ENCODE measurements at places on chromosomes 7 and 10.

GRCh38 chr7:101608772-101609713 lies 20.1 kb downstream of the MYL10 start:
- no peak for DNase-seq

GRCh38 chr7:135372222-135372621 lies 137.7 kb downstream of the CNOT4 start:
- no peak for DNase-seq

DNA sequence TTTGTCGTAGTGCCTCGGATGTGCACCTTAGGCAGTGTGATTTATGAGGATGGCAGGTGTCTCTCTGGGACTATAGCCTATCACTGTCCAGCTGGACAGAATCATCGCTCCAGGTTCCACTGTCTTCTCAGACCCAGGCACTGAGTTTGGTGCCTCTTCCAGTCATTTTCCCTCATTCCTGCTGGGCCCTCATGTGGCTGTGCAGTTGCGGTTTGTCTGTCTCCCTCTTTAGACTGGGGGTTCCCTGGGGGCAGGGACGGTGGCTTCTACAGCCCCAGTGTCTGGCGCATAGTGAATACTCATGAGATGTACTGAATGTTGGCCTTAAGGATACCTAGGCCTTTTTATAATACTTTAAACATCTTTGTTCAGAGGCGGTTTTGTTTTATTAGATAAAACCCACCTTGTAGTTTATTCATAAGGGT lies 28.9 kb downstream of the CCM2 start:
- no peak for DNase-seq

DNA sequence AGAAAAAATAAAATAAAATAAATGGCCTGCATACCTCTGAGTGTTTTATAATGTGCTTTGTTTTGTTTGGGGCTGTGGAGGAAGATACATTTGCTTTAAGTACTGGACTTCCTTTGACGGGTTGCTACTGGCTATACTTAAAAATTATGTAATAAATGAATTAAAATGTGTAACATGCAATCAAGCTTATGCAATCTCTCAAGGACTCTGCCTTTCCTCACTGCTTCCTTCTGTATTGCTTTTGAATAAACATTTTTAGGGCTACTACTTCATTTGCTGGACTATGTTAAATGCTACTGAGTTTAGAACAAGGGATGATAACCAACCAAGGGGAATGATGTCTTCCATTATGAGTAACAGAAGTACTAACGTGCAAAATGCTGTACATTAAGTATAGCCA lies 91.6 kb downstream of the ETV1 start:
- peak; percentile 52 for DNase-seq

DNA sequence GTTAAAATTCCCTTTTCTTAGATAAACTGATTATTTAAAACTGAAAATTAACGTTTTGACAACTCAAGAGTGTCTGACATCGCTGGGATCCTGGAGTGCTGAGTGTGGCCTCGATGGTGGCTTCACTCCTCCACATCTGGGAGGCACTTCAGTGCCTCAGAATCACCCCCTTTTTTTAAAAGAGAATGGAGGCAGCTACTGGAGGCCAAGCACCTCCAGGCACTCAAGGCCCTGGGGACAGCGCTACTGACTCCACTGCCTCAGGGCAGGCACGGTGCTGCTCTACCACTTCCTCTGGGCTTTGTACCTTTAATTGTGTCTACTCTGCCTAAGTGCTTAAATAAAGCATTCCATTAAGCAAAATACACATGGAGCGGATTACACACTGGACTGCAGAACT lies 27.2 kb upstream of the NCAPG2 start:
- DNase-seq: no peak

DNA sequence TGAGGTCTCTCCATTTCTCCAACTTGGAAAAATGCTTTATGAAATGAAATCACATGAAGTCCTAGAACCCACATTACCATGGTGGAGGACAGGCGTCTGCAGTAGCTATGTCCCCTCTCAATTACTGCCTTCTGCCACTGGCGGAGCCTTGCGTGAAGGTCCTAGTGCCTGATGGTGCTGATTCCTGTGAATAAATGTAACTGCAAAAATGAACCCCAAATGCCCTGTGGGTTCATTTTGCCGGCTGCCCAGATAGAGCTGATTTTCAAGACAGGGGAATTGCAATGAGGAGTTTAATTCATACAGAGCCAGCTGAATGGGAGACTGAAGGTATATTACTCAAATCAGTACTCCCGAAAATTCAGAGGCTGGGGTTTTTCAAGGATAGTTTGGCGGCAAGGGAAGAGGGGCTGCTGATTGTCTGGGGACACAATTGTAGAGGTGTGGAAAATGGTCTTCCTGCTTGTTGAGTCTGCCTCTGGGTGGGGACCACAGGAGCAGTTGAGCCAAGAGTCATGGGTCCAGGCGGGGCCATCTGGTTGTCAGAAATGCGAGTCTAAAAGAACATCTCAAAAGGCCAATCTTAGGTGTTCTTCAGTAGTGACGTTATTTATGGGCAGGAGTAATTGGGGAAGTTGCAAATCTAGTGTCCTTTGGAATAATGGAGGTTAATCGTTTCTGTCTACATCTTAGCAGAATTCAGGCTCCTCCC lies 13.5 kb downstream of the PRF1 start:
- DNase-seq: no peak

GRCh38 chr7:15094989-15095388 lies 192.4 kb upstream of the DGKB start:
- no peak for DNase-seq

GRCh38 chr7:113263749-113264148 lies 145.4 kb upstream of the SMIM30 start:
- no peak for DNase-seq

- no peak for DNase-seq
Observed at GRCh38 chr10:132383101-132383500, 13.9 kb upstream of the PWWP2B start.

DNA sequence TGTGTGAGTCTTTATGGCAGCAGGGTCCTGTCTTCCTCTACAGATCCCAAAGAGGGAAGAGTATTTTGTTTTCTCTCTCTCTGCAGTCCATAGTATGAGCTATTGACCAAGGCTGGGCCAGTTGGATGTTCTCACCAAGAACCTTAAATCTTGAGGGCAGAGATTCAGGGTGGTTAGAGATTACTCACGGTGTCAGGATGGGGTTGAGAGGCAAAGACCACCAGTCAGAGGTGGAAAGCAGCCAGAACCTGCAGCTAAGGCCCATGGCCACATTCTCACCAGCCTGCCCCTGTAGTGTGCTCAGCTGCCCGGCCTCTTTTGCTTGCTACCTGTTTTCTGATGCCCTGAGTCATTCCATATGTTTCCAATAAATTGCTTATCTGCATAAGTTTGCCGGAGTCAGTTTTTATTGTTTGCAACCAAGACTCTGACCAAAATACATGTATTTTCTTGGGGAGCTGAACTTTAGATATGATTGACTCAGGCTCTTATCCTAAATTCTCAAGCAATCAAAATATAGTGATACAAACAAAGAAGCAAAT lies 67.0 kb downstream of the MAP3K8 start:
- DNase-seq: no peak

DNA sequence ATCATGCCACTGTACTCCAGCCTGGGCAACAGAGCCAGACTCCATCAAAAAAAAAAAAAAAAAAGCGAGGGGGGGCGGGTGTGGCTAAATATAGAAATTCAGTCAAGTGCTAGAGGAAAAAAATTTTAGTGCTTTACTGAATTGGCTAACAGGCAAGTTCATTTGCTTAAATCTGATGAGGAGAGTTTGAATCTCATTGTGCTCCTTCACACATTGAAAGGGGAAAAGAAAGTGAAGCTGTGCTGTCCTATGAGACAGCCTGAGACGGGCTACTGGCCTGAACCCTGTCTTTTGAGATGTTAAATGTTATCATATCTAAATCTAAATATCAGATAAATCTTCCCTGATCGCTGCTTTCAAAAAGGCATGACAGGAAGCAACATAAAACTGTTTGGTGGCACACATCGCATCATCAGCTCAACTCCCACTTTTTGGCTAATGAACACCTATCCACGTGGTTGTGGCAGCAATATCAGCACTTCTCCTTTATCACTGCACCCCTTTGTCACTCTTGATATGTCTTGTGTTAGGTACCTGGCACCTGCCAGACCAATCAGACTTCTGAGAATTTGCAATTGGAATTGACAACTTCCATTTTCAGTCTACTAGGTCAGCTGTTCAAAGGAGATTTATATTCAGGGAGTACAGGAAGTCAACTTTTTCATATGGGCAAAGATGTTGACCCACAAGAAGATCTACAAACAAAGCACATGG lies 14.0 kb upstream of the IFIT1B start:
- no peak for DNase-seq

DNA sequence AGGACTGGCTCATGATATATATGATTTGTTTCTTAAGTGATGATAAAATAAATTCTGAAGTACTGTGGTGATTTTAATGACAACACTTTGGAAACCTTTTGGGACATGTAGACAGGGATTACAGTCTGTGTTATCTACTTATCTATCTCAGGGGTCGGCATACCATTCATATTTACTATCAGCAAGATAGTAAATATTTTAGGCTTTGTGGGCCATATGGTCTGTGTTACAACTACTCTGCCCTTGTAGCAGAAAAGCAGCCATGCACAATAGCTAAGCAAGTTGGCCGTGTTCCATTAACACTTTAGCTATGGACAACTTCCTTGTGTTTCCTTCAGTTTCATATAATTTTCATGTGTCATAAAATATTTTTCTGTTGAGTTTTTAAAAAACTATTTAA lies 97.8 kb upstream of the PRPS1L1 start:
- DNase-seq: peak; percentile 47

DNA sequence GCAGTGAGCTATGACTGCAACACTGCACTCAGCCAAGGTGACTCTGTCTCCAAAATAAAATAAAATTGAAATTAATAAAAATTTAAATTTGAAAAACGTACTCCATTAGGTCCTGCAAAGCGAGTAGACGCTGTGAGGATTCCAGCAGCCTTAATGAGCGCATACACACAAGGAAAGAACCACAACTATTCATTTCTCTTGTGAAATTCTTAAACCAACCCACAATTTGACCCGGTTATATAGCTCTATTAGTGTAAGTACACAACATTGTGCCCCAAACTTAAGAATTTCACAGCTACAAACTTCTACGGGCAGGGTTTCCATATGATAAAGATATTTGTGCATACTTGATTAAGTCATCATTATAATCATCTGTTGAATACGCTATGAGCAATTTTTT lies 84.4 kb downstream of the PARD3 start:
- peak; percentile 50 for DNase-seq

DNA sequence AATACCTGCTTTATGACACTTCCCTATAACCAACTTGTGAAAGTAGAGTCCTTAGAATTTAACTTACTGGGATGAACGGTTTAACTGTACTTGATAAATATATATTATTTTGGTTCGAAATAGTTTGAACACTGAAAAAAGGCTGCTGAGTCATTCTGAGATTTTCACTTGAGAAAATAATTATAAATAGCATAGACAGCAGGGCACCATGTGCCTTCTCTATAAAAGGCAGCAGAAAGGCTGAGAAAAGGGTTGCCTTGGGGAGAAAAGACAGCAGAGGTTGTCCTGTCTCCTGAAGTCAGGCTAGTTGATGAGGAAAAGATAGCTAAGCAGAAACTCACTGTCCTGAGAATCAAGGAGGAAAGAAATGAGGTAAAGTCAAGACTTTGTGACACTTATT lies 92.4 kb downstream of the CTTNBP2 start:
- peak; percentile 7 for DNase-seq

DNA sequence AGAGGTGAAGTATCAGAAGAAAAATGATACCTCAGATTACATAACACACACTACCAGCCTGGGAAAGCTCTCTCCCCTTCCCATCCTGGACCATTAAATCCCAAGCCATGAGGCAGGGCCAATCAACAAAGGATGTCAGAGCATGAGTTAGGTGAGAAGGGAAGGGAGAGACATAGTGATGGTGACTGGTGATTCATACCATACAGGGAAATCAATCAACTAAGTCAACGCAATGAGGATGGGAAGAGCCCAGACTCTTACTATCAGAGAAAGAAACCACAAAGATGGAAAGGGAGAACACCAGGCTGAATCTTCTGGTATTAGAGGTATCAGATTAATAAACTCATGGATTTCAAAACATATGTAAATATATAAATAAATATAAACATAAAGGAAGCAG lies 185.4 kb downstream of the KMT2E start:
- DNase-seq: peak; percentile 80

DNA sequence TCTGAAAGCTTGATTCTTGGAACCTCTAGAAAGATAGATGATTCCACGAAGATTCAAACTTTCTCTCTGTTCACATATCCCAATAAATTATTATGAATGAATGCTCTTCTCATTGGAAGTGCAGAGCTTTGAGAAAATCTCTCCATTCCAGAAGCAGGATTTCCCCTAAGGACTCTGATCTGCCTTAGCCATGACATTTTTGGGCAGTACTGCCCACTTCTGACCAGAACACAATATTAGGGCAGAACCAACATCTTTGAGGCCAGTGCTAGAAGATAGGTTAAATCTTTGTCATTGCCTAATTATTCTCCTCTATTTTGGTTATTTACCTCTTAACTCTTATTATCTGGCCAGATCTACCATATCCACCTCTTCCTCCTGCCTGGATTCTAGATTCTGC lies 49.9 kb downstream of the ARMC3 start:
- DNase-seq: no peak

GRCh38 chr7:32070051-32070405 lies 179 bp downstream of the PDE1C start:
- no peak for DNase-seq

GRCh38 chr7:7970531-7971307 lies 2.1 kb downstream of the GLCCI1 start:
- DNase-seq: peak; percentile 48

- DNase-seq: no peak
Observed at GRCh38 chr10:98675902-98676301, 229.2 kb upstream of the HPS1 start.

- DNase-seq: peak; percentile 6
Observed at GRCh38 chr10:111126077-111126476, 49.2 kb downstream of the ADRA2A start.

- DNase-seq: no peak
Observed at GRCh38 chr10:103127241-103127640, 65.8 kb downstream of the NT5C2 start.

- DNase-seq: peak; percentile 48
Observed at GRCh38 chr7:115249080-115249479, 327.2 kb downstream of the MDFIC start.

GRCh38 chr10:23886355-23886754 lies 322.6 kb upstream of the KIAA1217 start:
- DNase-seq: no peak

DNA sequence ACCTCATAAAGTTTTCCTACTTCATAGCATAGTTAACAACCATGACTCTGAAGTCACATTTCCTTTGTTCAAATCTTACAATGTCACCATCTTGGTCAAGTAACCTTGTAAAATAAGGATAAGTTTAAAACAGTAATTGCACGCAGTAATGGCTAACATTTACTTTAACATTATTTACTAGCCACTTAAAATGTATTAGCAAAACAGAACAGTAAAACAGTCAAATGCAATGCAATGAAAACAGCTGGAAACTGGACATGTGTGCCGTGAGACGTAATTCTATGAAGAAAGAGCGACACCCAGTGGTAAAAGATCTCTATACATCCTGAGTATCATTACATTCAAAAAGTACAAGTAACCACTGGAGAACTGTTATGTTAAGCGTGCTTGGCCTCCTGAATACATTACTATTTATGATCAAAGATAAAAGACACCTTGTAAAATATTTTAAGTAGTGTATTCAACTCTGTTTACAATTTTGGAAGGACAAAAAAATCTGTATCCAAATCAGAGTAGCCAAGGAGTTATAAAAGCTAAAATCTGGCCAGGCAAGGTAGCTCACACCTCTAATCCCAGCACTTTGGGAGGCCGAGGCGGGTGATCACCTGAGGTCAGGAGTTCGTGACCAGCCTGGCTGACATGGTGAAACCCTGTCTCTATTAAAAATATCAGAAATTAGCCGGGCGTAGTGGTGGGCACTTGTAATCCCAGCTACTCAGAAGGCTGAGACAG lies 27.2 kb downstream of the ATE1 start:
- DNase-seq: peak; percentile 65

- peak; percentile 99 for DNase-seq
Observed at GRCh38 chr10:78944723-78945312, 123.9 kb upstream of the ZMIZ1 start.
